Renal cortex interstitium (tissue), 15 donors: ENCODE measurements at places on chromosomes 11 and 22. TPM values are rescaled to one million over a fixed set of nuclear protein-coding genes. Genes with fewer than 3 reads are reported as not detected.
A peak's percentile ranks its signal among the peaks of the same experiment; 100 is the strongest.

The ST14 gene
- 22.9 TPM for polyA plus RNA-seq

- no peak for DNase-seq
Measured at GRCh38 chr11:55658031-55658573, 3.9 kb upstream of the OR4C6 start.

DNA sequence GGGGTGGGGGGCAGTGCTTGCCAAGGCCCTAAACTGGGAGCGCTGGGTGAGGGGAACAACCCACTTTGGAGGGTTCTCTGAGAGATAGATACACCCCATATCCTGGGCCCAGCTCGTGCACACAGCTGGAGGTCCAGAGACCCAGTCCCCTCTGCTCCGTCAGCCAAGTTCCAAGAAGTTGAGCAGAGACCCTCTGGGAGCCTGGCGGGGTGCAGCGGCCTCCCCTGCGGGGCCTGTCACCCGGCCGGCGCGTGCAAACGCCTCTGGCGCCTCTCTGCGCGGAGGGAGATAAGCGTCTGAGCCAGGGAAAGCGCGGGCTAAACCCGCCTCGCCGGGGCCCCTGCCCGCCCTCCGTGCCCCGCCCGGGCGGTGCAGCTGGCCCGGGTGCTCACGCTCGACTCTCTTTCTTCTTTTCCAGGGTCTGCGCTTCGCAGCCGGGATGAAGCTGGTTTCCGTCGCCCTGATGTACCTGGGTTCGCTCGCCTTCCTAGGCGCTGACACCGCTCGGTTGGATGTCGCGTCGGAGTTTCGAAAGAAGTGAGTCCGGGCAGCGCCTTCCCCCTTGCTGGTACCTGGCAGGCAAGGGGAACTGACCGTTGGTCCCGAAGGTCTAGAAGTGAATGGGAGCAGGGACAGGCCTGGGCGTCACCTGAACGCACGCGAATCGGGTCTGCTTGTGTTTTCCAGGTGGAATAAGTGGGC, 540 bp downstream of the ADM start:
- DNase-seq = no peak

DNA sequence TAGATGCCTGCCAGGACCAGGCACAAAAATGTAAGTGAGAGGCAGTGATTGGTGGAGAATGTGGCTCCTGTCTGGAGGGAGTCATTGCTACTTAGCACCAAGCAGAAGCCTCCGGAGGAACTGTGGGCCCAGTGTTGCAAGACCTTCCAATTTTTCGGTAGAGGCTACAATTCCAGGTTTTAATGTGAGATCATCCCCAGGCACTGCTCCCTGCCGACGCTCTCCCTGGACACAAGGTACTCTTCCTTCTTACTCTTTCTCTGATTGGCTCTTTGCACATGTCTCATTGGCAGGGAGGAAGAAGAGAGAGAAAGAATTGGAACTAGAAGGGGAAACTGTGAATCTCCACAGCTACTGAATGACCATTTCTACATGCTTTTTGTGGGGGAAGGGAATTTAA, 53.7 kb upstream of the EP300 start:
- no peak for DNase-seq

DNA sequence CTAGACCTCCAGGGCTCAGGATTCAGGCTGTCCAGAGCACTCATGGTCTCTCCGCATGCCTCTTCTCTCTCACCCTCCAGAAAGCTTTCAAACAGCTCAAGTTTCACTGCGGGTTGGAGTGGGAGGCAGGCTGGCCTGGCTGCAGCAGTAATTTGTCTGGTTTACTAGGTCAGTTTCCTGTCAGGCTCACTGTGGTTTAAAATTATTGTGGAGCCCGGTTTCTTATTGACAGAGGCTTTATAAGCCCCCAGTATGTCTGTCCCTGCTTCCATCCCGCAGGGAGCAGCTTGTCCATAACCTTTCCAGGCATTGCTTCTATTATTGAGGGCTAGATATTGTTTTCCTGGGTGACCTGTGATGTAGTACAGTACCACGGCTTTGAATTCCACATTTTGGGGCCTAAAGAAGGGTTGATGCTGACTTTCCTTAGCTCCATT, 235.3 kb upstream of the SORL1-AS1 start:
- DNase-seq = peak; percentile 82

GRCh38 chr22:26414347-26414746, 14.7 kb upstream of the ASPHD2 start:
- no peak for DNase-seq
